ENCODE measurements at places on chromosomes 5 and 9.

DNA sequence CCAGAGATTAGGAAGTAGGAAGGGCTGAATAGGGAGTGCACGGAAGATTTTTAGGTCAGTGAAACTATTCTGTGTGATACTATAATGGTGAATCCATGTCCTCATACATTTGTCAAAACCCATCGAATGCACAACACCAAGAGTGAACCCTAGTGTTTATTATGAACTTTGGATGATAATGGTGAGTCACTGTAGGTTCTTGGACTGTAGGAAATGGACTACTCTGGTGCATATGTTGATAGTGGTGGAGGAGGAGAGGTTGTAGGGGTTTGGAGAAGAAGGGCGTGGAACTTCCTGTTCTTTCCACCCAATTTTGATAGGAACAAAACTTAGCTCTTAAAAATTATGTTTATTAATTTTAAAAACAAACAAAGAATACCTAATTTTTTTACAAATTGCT is 14.3 kb downstream of the CTSL start:
- DNase-seq = no peak

- no peak for DNase-seq
These were observed 22.3 kb downstream of the ZNF474 start for GRCh38 chr5:122151640-122152039.

GRCh38 chr9:117624106-117624505 is 80.1 kb upstream of the TLR4 start:
- no peak for DNase-seq

DNA sequence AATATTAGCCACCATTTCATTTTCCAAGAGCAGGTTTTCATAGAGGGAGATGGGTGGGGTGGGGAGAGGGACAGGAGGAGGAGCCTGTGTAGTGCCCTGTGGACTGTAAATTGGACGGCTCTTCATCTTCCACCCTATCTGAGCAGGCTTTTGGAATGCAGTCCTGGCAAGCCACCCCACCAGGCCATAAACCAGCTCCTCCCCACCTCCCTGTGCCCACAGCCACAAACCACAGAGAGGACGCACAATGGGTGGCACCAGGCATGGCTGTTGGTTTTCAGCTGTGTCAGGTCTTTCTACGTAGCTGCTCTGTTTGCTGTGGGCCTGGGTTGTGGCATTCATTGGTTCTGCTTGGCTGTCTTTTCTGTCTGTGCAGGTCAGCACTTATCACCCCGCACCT is 58.0 kb downstream of the PLAC8L1 start:
- no peak for DNase-seq

- peak; percentile 28 for DNase-seq
These were observed 923 bp upstream of the ZBTB5 start for GRCh38 chr9:37466037-37466709.

- no peak for DNase-seq
These were observed 2.5 kb upstream of the RHOBTB3 start for GRCh38 chr5:95728494-95729114.

- no peak for DNase-seq
These were observed 645.4 kb downstream of the PRELID2 start for GRCh38 chr5:145189746-145190145.

DNA sequence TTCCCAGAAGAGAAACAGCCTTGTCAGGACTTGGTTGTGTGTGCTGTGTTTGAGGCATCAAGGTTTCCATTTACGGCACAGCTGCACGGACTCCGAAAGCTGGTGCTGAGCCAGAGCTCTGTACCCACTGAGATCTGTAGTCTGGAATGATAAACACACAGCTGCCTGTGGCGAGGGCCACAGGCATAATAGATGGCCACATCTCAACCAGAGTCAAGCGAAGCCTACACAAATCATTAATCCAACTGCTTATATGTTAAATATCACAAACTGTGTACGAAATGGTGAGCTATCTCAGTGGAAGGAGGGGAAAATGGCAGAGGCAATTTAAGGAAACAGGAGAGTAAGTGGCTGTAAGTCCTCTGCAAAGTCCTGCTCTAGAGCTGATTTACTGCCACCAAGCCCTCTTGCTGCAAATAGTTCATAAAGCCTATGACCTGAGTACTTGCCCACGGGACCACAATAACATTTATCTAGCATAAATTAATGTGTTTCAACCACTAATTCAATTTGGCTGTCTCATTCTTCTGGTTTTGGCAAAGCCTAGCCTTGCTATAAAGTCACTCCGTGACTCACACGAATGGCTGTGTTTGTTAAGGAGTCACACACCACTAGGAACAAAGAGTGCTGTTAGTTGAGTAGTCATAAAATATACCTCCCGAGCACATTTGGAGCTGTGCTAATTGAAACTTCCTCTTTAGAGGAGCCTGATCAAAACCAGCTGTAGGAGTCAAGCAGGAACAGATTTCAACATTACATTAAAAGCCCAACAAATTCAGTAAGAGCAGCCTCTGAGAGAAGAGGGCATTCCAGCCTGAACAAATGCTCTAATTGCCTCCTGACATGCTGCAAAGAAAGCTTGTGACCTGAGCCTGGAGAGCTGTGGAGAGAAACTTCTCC is 738.6 kb upstream of the ZNF608 start:
- DNase-seq = no peak

- peak; percentile 59 for DNase-seq
These were observed 10.4 kb upstream of the TCF7 start for GRCh38 chr5:134103998-134104654.

GRCh38 chr5:106584268-106584667 is 1086.5 kb downstream of the EFNA5 start:
- no peak for DNase-seq

GRCh38 chr5:43582082-43583005 is 20.6 kb upstream of the NNT start:
- no peak for DNase-seq

DNA sequence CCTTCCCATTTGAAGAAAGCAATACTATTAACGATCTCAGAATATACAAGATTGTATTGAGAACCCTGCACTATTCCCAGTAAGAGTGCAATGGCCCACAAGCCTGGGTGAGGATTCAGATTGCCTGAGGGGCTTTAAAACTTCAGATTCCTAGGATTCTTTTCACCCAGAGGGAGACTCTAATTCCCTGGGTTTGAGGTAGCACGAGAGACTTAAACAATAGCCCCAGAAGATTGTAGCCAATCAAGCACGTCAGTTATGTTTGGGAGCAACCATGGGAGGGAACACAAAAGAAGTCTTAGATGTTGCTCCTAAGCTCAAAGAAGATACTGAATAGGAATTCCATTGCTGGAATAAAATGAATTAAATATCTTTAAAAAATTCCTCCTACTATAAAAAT is 17.9 kb downstream of the MRPS27 start:
- no peak for DNase-seq

GRCh38 chr5:64944868-64945267 is 176.1 kb downstream of the CWC27 start:
- no peak for DNase-seq

- no peak for DNase-seq
These were observed 6.3 kb downstream of the RBM27 start for GRCh38 chr5:146209714-146210113.

DNA sequence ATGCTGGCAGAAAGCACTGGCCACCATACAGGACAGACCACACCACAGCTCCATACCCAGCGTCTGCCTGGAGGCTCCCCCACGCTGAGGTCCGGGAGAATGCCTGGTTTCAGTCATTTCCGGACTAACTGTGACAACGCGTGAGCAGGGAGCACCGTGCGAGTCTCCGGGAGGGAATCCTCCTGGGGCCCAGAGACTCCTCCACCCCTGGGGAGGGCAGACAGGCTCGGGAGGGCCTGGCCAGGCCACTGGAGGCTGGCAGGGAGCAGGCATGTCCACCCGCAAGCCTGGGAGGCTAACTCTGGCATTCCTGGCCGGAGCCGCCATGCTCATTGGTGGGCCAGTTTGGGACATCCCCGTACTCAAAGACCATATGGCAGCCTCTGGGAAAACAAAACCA is 6.5 kb downstream of the BRD3OS start:
- DNase-seq = no peak

GRCh38 chr5:154683101-154683880 is 71.9 kb upstream of the LARP1 start:
- no peak for DNase-seq

DNA sequence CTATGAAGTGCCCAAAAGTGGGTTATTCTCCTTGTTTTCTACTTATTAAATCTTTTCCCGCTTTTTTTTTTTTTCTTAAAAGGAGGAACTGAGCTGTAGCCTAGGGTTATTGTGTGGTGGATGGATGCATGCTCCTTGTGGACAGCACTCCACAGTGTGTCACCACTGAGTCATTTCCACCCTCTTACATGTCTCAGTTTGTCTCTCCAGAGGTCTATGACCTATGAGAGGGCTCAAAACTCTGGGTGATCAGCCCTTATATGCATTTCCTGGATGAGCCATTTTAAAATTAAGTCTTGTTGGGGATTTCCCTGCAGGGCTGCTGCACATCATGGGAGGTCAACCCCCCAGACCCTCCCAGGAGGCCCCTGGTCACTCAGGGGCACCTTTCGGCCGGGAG is 102.2 kb upstream of the MOCS2 start:
- no peak for DNase-seq

DNA sequence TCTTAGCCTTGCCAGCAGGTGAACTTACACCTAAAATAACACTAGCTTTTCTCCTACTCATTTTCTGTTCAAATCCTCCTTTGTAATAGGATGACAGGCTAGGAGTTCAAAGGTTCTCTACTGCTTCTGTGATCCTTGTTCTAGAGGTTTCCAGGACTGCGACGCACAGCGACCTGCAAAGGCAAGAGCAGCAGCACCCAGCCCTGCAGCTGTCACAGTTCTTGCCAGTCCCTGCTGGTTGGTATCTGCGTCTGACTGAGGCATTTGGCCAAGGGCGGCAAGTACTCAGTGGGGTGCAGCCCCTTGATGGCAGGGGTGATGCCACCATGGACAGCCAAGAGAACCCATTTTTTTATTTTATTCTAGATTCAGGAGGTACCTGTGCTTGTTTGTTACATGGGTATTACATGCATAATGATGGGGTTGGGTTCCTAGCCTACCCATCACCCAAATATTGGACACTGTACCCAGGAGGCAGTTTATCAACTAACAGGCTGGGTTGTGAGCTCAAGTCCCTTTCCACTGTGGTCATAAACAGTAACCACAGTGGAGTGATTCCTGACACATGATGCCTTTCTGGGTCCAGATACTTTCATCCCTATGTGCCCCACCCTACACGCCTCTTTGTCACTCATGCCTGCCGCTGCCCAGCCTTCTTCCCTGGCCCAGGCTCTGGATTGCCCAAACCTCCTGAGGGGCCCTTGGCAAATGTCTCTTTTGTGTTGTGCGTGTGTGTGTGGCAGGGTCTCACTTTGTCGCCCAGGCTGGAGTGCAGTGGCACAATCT is 111.0 kb downstream of the GAPVD1 start:
- no peak for DNase-seq

DNA sequence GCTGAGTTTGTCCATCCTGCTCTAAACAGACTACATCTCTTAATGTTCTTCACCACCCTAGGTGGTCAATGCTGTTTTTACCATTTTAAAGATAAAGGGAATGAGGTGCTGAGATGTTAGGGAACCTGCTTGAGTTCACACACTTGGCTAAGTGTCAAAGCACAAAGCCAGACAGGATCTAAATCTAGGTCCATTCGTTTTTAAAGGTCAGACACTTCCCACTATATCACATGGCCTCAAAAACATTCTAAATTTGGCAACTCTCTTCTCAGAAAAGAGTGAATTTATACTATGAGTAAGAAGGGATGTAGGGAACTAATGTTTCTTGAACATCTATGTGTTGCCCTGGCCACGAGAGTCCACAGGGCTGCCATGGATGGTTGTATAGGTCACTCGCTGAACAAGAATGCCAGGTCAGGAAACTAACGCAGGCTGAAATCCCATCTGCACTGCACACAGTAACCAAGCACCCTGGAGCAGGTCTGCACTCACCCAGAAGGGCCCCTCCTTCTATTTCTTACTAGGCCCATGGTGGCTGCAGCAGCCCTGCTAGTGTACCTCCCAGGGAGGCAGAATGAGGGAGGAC is 213.0 kb downstream of the SPOCK1 start:
- no peak for DNase-seq

GRCh38 chr5:72347801-72348308 is 27.7 kb downstream of the PTCD2 start:
- no peak for DNase-seq

GRCh38 chr5:4584982-4585381 is 555.1 kb upstream of the ADAMTS16 start:
- DNase-seq = no peak

- no peak for DNase-seq
These were observed 978 bp downstream of the P4HA2 start for GRCh38 chr5:132226516-132227234.

GRCh38 chr5:158858746-158859145 is 241.0 kb downstream of the EBF1 start:
- no peak for DNase-seq

DNA sequence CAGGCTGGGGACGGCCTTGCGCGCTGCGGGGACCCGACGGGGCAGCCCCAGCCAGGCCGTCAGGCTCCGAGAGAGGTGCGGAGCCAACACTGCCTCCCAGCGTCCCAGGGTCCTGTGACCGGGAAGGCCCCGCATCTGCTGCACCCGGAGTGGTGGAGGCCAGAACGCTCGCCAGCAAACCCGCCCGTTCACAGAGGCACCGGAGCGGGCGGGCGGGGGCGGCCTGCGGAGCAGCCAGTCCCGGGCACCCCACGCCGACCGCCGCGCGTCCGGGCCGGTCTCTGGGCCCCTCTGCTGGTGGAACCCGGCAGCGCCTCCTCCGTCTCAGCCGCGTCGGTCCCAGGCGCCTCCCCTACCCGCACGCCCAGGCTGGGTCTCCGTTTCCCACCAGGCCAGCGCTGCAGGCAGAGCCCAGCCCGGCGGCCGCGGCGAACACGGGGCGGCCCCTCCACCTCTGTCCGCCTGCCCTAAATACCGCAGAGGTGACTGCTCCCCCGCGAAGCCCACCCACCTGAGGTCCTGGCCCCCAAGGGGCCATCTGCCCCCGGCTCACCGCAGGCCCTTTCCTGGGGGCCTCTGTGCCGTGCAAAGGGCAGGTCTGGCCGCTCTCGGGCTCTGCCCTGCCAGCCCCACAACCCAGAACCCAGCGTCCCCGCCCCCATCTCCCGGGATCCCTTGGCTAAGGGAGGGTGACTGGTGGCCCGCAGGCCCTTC is 15.9 kb downstream of the EXD3 start:
- DNase-seq = peak; percentile 63

- DNase-seq = no peak
These were observed 352.9 kb downstream of the GLIS3 start for GRCh38 chr9:3946840-3947587.

DNA sequence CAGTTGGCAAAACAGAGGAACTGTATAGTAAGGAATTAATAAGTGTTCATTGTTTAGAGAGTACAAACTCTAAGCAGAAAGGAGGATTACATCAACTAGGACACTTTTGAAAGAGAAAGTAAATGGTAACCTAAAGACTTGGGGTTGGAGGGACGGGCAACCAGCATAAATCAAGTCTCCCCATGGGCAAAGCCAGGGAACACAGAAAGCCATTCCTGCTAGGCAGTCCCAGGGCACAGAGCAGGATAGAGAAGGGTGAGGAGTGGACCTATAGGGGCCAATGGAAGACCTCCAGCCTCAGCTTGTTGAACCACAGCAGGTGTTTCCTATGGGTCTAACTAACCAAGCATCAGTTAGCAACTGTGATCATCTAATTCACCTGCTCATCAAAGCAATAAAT is 9.2 kb upstream of the ERAP1 start:
- no peak for DNase-seq

- no peak for DNase-seq
These were observed 323.4 kb downstream of the CHSY3 start for GRCh38 chr5:130227699-130228098.

- no peak for DNase-seq
These were observed 68.4 kb downstream of the PAM start for GRCh38 chr5:102823441-102823874.

All from activated naive CD4-positive, alpha-beta T cell treated with Interleukin-2 at 50 U/mL for 16 hours (primary cell).